ENCODE measurements at places on chromosomes 1 and 21. TPM values are rescaled to one million over a fixed set of nuclear protein-coding genes. Genes with fewer than 3 reads are reported as not detected.

NID1 gene
- total RNA-seq = 158 TPM

FAM3B gene
- total RNA-seq = 6.6 TPM

THEM5 gene
- total RNA-seq = not detected

OR2L2 gene
- total RNA-seq = not detected

GRCh38 chr1:112423207-112423606 lies 27.2 kb downstream of the CTTNBP2NL start:
- DNase-seq = no peak

- DNase-seq = no peak
Measured at GRCh38 chr1:15885269-15885668, 37.8 kb downstream of the SPEN start.

DNA sequence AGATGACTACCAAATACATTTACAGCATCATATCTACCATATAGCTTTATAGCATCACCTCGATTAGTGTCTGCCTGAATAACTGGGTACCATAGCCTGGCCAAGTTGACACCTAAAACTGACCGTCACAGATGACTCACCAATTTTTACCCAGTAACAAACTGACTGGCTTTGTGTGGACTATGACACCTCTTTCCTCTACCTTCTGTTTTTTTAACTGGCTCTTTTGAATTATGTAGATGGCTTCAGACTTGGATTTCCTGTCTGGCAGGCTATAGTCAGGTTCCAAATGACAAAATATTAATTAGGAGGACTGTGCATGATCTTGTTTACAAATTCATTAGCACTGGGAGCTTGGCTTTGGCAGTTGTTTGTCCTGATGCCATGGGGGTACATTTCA lies 360.3 kb downstream of the TGFB2 start:
- no peak for DNase-seq

- peak; percentile 46 for DNase-seq
Measured at GRCh38 chr1:89633800-89634625, 1.1 kb downstream of the LRRC8C start.

DNA sequence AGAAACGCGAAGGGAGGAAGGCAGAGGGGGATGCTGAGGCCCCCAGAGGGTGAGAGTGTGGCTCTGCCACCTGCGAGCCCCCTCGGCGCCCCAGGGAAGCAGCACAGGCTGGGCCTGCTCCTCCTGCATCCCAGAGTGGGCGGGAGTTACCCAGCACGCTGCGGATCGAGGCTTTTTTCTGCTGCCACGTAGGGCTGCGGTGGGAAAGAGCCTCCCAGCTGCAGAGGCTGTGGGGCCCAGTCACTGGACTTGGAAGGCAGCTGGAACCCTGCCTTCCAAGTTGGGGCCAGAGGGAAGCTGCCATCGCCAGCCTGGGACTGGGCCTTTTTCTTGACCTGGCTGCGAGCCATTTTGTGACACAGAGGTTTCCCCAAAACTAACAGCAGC lies 2.3 kb upstream of the GRIK3 start:
- peak; percentile 22 for DNase-seq

GRCh38 chr1:63693944-63694571 lies 79.8 kb upstream of the ROR1 start:
- no peak for DNase-seq

DNA sequence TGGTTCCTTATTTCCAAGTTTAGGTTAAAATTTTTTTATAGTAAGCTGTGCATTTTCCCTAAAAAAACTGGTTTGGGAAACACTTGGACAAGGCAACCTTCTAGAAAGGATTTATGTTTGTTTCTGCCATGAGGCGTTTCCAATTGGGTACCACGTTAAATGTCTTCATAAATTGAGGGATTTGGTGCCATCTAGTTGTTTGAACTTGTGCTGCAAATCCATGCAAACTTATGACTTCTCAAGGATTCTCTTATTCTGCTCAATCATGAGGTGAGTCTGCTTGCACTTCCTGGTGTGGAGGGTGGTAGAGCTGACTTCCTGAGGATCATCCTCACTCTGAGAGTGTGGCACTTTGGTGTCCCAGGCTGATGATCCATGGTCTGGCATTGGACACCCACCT lies 123.3 kb downstream of the PCNX2 start:
- DNase-seq = peak; percentile 10

DNA sequence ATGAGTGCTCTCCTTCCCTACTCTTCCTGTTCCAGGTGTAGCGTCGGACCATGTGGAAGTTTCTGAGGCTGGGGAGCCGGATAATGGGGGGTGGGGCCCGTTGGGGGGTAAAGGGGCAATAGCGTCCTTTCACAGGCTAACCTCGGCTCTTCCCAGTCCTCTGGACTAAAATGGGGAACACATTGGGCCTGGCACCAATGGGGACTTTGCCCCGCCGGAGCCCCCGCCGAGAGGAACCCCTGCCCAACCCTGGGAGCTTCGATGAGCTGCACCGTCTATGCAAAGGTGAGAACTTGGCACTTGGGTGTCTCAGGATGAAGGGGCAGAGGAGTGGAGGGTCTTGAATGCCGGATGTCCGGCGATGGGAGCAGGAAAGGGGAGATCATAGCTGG lies 456 bp downstream of the TOMM40L start:
- no peak for DNase-seq

DNA sequence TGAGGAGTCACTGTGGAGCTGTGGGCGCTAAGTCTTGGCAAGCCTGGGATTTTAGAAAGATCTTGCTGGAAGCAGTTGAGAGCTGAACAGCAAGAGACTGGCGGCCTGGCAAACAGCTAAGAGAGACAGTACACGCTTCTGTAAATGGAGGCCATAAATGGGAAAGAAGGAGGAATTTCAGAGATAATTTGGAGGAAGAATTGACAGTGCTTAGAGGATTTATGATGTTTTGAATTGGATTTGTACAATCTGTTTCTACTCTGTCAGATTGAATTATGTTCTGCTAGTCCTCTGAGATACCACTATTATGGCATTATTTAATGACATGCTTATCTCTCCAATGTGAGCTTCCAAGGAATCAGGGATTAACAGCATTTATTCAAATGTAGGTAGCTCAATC lies 50.1 kb downstream of the ABCA4 start:
- no peak for DNase-seq

DNA sequence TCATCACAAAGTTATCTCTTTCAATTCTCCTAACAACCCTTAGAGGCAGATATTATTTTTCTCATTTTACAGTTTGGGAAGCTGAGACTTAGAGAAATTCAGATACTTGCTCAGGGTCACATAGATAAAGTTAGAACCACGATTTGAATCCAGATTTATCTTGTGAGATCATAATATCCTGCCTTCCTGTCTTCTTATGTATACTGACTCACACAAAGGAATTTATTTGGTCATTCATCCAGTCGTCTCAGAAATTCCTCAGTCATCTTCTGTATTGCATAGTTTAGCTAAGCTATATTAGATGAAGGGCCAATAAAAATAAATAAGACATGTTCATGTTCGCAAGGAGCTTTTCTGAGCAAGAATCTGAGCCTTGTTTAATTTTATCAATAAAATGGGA lies 35.8 kb upstream of the RUNX1 start:
- DNase-seq = no peak

DNA sequence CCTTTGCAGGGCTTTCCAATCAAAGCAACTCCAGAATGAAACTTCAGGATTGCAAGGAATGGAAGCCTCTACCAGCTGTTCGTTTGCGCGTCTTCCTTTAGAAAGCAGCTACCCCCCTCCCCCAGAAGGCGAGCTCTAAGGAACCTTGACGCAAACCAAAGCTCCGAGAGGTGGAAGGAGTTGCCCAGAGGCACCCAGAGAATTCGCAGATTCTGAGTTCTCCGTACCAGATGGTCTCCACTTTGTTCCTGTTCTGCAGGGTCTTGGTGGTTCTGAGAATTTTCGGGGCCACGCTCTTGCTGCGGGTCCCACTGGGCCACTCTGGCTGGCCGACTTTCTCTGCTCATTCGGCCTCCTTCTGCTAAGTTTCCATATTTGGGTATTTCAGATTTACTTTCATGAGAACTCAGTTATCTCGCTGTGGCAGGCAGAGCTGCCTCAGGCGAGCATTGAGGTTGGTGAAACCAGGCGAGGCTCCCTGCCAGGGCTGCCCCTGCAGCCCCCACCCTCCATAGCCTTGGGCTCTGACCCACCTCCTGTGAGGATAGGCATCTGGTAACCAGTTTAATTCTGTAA lies 801 bp downstream of the TRAF5 start:
- DNase-seq = peak; percentile 70
